ENCODE measurements at places on chromosomes 11 and 22.

DNA sequence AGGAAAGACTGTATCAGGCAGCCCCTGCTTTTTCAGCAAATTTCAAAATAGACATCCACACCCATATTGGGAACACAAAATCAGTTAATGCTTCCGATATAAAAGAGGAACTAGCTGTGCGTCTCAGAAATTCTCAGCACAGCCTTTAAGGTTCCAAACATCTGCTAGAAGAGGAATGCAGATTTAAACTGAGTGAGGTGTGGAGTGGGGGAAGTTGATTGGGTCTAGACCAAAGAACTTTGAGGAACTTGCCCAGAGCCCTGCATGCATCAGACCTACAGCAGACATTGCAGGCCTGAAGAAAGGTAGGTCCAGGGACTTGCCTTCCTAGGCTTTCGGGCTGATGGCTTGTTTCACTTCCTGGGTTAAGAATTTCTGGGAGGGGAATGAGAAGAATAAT, at the start of gene MS4A4A:
MS4A4A (plus strand) TSS at position 255 of the 400 bp plus-strand sequence; CDS start at position 265, 10 bp downstream.
- no peak for DNase-seq

DNA sequence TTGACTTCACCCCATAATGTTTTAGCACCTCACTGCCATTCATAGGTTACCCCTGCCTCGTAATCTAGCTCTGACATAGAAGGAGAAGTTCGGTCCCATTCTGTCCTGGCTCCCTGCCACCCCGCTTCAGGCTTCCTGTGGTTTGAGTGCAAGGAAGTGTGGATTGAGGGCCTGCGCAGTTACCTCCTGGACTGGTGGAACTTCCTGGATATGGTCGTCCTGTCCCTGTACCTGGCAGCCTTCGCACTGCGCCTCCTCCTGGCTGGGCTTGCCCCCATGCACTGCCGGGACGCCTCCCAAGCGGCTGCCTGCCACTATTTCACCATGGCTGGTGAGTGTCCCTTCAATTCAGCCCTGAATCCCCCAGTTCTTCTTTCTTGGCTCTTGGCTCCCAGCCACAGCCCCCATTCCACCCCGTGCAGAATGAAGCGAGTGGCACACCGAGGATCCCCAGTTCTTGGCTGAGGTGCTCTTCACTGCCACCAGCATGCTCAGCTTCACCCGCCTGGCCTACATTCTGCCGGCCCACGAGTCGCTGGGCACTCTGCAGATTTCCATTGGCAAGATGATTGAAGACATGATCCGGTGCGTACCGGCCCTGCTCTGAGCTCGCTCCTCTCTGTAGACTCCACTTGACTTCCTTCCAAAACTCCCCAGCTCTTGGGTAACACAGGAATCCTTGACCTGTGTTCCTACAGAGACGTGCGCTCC, 15.4 kb downstream of the ART5 start:
- DNase-seq: no peak

GRCh38 chr11:134554106-134554505, 142.1 kb upstream of the B3GAT1 start:
- DNase-seq: peak; percentile 66

DNA sequence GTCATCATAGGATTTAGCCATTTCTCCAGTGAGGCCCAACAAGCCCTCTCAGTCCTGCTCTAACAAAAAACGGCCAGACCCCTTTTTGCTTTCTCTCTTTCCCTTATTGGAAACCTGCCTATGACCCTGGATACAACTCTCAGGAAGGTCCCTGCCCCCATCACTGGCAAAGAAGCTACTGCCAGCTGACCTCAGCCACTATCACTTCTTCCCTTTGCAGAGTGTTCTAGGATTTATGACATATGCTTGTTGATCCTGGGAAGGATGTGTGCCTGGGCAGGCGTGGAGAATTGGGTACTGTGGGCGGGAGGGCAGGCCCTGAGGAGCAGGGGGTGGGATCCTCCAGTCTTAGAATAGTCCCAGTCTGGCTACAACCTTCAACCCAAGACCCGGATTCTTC, 7.5 kb downstream of the PGAP2 start:
- no peak for DNase-seq

GRCh38 chr11:20068691-20069090, 91.6 kb downstream of the DBX1 start:
- no peak for DNase-seq

DNA sequence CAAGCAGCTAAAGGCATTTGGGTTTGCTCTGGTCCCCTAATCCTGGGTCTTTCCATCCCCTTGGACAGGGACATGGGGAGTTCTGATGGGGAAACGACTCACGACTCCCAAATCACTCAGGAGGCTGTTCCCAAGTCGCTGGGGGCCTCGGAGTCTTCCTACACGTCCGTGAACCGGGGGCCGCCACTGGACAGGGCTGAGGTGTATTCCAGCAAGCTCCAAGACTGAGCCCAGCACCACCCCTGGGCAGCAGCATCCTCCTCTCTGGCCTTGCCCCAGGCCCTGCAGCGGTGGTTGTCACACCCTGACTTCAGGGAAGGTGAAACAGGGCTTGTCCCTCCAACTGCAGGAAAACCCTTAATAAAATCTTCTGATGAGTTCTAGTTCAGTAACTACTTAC, 10.7 kb downstream of the UPK3A start:
- DNase-seq: no peak

GRCh38 chr11:1496091-1496760, 9.6 kb upstream of the MOB2 start:
- no peak for DNase-seq

- no peak for DNase-seq
These were observed 2.3 kb downstream of the CHKA start for GRCh38 chr11:68118706-68119448.

GRCh38 chr11:22454461-22455090, 116.4 kb downstream of the SLC17A6 start:
- DNase-seq: no peak

- no peak for DNase-seq
These were observed 547.9 kb downstream of the BUD13 start for GRCh38 chr11:116224889-116225200.

DNA sequence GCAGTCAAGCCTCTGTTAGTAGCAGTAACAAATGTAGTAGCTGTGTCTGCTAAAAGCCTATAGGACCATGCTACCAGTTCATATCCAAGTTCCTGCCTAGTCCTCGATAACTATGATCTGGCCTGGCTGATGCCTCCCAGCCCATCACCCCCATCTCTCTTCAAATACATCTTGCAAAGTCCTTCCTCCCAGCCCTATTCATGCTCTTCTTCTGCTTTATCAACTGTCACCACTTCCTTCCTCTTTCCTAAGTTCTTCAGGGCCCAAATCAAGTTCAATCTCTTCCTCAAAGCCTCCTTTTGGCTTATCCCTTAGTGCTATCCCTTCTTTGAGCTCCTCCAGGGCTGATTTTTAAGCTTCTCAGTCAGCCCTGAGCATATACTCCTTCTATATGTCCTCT, 150.9 kb upstream of the THY1 start:
- DNase-seq: no peak

GRCh38 chr22:25057013-25057881, 104.7 kb downstream of the KIAA1671 start:
- peak; percentile 69 for DNase-seq

GRCh38 chr11:67368621-67369020, 4.8 kb downstream of the CLCF1 start:
- no peak for DNase-seq

DNA sequence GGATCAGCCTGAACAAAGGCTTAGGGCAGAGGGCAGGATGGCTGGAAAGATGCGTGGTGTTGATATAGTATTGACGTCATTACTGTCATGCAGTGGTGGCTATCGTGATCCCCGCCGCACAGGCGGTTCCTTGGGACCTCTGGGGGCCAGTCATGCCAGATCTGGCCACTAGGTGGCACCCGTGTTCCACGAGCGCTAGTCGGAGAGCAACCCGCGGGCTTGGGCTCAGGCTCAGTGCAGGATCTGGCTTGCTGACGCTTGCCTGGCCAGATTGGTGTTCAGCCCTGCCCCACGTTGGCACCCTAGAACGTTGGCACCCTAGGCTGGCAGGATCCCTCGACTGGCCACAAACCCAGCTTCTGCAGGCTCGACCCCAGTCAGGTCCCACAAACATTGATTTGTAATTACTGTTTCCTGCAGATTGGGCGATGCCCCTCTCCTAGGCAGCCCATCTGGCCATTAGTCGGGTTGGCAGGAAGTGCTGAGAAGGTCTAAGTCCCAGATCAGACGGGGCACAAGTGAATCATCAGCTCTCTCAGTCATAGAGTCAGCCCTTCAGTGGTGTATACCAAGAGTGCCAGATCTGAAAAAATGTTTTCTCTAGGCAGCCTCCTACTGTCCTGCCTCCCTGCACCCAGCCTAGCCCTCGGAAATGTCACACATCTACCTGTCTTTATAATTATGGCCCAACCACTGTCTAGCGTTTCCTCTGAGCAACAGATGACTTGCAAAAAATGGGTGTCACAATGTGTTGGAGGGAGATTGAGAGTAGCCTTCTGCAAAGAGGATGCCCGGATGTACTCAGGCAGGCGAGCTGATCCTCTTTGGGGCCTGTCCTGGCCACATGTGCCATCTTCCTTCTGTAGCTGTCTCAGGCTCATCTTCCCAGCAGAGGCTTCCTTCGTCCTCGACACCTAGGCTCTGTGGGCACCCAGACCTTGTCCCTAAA, 315.3 kb downstream of the TMEM135 start:
- peak; percentile 84 for DNase-seq

- no peak for DNase-seq
These were observed 65.5 kb downstream of the RPUSD4 start for GRCh38 chr11:126145954-126146353.

DNA sequence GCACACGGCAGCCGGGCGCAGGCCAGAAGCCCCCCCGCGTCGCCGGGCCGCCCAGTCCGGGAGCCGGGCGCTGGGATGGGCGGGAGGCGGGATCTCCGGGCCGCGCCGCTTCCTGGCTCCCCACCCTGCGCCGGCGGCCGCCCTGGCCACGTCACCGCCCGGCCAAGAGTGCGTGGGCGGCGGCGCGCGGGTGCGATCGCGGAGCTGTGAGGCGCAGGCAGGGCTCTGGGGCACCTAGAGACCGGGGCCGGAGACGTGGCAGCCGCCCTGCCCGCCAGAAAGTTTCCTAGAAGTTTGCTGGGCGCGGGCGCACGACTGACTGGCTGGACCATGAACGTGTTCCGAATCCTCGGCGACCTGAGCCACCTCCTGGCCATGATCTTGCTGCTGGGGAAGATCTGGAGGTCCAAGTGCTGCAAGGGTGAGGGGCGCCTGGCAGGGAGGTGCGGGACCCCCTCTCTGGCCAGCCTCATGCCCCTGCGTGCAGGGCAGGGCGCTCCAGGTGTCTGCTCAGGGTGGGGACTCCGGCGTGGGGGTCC, at the start of gene KDELR3:
KDELR3 (plus strand) TSS at position 193 of the 539 bp plus-strand sequence; CDS start at position 331, 138 bp downstream.
- peak; percentile 58 for DNase-seq

GRCh38 chr11:31645747-31646146, 136.2 kb downstream of the ELP4 start:
- DNase-seq: no peak

GRCh38 chr11:62854013-62854824, 14.8 kb upstream of the WDR74 start:
- DNase-seq: no peak

GRCh38 chr11:134939905-134940304, 527.9 kb upstream of the B3GAT1 start:
- no peak for DNase-seq

DNA sequence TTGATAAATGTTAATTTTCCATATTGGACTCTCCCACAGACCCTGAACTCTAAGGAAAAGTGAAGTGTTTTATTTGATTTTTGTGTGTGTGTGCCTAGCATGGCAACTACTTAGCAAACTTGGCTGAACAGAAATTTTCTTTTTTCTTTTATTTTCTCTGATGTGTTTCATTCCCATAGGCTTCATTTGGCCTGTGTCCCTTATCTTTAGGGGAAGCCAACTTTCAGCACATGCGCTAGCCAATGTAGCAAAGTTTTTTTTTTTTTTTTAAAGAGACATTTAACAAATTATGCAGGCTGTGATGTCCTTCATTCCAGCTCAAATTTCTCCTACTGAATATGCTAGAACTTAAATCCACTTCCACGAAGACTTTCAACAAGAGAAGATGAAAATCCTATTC, 14.2 kb downstream of the TCF20 start:
- no peak for DNase-seq

- no peak for DNase-seq
These were observed 20.3 kb upstream of the APLP2 start for GRCh38 chr11:130049328-130049771.

GRCh38 chr22:17281026-17281425, 61.8 kb upstream of the ADA2 start:
- no peak for DNase-seq

DNA sequence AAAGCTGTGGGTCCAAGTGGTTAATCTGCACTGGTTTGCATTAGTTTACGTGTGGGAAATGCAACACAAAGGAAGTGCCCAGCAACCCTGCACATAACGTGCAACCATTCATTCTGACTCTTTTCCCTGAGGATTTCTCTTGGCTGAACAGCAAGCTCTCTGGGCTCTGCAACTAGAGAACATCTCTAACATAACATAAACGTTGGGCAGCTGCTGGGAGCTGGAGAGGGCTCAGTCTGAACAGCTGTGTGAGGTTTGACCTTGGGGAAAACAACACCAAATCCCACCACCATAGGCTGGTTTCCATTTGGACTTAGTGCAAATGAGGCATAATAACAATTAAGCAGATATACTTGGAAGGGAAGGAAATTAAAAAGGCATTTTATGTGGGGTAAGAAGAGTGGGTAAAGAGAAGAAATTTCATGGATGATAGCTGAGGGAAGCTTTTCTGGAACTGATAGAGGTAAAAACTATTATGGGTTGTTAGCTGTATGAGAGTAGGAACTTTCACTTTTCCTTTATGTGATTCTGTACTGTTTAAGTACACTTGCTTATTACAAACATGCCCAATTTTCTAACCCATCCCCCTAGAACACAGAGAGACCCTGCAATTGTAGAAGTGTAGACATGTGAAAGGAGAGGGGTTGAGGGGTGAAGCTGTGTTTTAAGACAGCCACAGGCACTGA, 76.2 kb downstream of the SNX19 start:
- DNase-seq: no peak

DNA sequence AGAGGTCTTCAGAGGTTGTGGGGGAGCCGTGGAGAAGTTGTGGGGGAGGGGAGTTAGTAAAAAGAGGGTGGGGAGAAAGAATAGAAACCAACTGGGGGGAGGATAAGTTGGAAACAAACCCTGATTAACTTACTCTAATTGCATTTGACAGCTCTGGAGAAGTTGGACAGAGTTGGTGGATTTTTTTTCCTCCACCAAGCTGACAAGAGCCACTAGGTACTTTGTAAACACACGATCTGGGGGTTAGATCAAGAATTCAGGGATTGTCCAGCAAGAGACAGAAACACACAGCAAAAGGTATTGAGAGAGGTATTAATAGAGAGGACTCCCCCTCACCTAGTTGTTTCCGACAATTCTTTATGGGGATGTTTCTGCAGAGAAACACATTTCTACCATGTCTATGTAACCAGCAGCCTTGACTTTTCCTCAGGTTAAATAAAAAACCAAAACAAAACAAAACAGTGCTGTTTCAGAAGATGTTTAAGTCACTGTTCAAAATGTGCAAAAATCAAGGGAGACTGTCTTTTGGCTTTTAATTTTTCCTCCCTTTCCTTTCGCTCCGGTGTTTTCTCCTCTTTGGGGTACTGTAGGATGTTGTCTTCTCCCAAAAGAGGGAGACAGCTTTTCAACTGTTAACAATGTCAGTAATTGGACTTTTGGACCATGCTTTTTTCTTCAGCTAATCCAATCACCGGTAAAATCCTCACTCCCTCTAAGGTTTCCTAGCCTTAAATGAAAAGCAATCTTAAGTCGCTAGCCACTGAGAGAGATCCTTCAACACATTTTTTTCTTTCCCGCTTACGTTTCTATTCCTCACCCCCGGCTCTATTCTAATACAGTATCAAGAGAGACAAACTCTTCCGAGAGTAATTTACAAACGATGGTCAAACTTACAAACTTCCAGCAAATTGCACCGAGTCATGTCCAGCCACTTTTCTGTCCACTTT, 708 bp downstream of the MAML2 start:
- no peak for DNase-seq
